Fibroblast of the aortic adventitia (primary cell): ENCODE measurements at places on chromosomes 2 and 18. TPM values are rescaled to one million over a fixed set of nuclear protein-coding genes. Genes with fewer than 3 reads are reported as not detected.

The AMMECR1L gene
- 7.6 and 12.4 TPM in 2 replicates for total RNA-seq

The CRACDL gene
- total RNA-seq: not detected in 2 replicates

The IL36RN gene
- total RNA-seq: not detected in 2 replicates

The SLC9A2 gene
- under 0.01 TPM in 1 of 2 replicates, not detected in the other for total RNA-seq

The HRH4 gene
- under 0.01 TPM in 1 of 2 replicates, not detected in the other for total RNA-seq

The FEV gene
- not detected in 2 replicates for total RNA-seq

The PROKR1 gene
- not detected in 2 replicates for total RNA-seq

The UGT1A8 gene
- 0.09 TPM in 1 of 2 replicates, not detected in the other for total RNA-seq

The DDX1 gene
- total RNA-seq: 110 and 114 TPM in 2 replicates

The IL1F10 gene
- not detected in 2 replicates for total RNA-seq

The GAL3ST2 gene
- total RNA-seq: 0.25 TPM in 1 of 2 replicates, not detected in the other

The CMPK2 gene
- total RNA-seq: 1.9 and 11.0 TPM in 2 replicates

The GALNT13 gene
- total RNA-seq: 0.45 and 5.1 TPM in 2 replicates

The RPRM gene
- 0.27 TPM in 1 of 2 replicates, not detected in the other for total RNA-seq

The CDH20 gene
- total RNA-seq: 0.09 TPM in 1 of 2 replicates, not detected in the other

The SRD5A2 gene
- total RNA-seq: 0.09 TPM in 1 of 2 replicates, not detected in the other

The IL36A gene
- total RNA-seq: 2.0 TPM in 1 of 2 replicates, not detected in the other

The ITGAV gene
- 174 and 193 TPM in 2 replicates for total RNA-seq

The TXNDC2 gene
- 0.16 and 0.27 TPM in 2 replicates for total RNA-seq

The LAMA3 gene
- 5.1 and 15.7 TPM in 2 replicates for total RNA-seq

The HNMT gene
- 32.2 and 47.8 TPM in 2 replicates for total RNA-seq

The CDK15 gene
- total RNA-seq: 4.5 and 7.0 TPM in 2 replicates

The PPM1G gene
- 62.2 and 146 TPM in 2 replicates for total RNA-seq

The PTH2R gene
- total RNA-seq: 0.33 TPM in 1 of 2 replicates, not detected in the other

The REG1B gene
- total RNA-seq: not detected in 2 replicates

The WDSUB1 gene
- 8.7 and 9.1 TPM in 2 replicates for total RNA-seq

The NT5C1B gene
- not detected in 2 replicates for total RNA-seq

The C2orf74 gene
- 8.0 and 19.0 TPM in 2 replicates for total RNA-seq

The C2orf78 gene
- total RNA-seq: not detected in 2 replicates

The RNF125 gene
- total RNA-seq: 0.65 and 1.6 TPM in 2 replicates

The KHK gene
- total RNA-seq: 1.7 and 2.3 TPM in 2 replicates

The ZNF385B gene
- total RNA-seq: 4.8 TPM in 1 of 2 replicates, not detected in the other

The CCT7 gene
- total RNA-seq: 195 and 196 TPM in 2 replicates

The GTF2A1L gene
- total RNA-seq: 5.0 TPM in 1 of 2 replicates, not detected in the other

The TBR1 gene
- total RNA-seq: not detected in 2 replicates

The IL36G gene
- total RNA-seq: not detected in 2 replicates

The EHBP1 gene
- total RNA-seq: 119 and 190 TPM in 2 replicates

The CAVIN2 gene
- total RNA-seq: 24.1 and 29.8 TPM in 2 replicates

The LRP1B gene
- total RNA-seq: 0.36 and 0.74 TPM in 2 replicates

The DARS1 gene
- total RNA-seq: 89.0 and 98.2 TPM in 2 replicates

The NCOA1 gene
- 10.4 and 24.0 TPM in 2 replicates for total RNA-seq

The TLX2 gene
- total RNA-seq: not detected in 2 replicates

The OTOF gene
- total RNA-seq: not detected in 2 replicates

The ASB18 gene
- not detected in 2 replicates for total RNA-seq

The AQP12A gene
- not detected in 2 replicates for total RNA-seq

The HOXD12 gene
- total RNA-seq: not detected in 2 replicates

The DUSP2 gene
- total RNA-seq: 0.36 and 1.4 TPM in 2 replicates

The RANBP2 gene
- total RNA-seq: 81.6 and 95.3 TPM in 2 replicates

The IFT172 gene
- total RNA-seq: 24.4 and 25.7 TPM in 2 replicates

The CRYBA2 gene
- not detected in 2 replicates for total RNA-seq

The CHRNG gene
- not detected in 2 replicates for total RNA-seq

The TUBA3E gene
- total RNA-seq: not detected in 2 replicates

The LINC00305 gene
- total RNA-seq: not detected in 2 replicates

The PLA2R1 gene
- total RNA-seq: 25.0 and 27.0 TPM in 2 replicates
